Amniotic epithelial cell (primary cell): ENCODE measurements at places on chromosomes 7 and 10.

- DNase-seq = peak; percentile 47
Measured at GRCh38 chr7:134991469-134992339, 5.4 kb downstream of the AGBL3 start.

DNA sequence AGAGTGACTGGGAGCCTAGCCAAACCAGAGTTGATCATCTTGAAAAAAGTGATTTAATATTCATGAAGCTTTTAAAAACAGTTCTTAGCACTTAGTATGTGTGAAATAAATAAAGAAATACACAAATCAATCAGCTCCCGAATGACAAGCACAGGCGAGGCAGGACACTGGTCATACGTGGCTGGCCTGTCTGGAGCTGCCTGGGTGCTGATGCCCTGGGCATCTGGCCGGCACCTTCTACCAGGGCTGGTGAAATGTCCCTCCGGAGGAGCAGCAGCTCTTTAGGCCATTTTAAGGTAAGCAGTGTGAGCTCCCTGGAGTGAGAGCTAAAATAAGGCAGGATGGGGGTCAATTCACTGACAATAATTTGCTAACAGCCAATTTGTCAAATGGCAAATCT lies 23.7 kb downstream of the IL15RA start:
- no peak for DNase-seq

GRCh38 chr7:118861581-118861980 lies 637.1 kb downstream of the ANKRD7 start:
- DNase-seq = no peak

- peak; percentile 28 for DNase-seq
Measured at GRCh38 chr10:126135177-126135576, 238.8 kb downstream of the FANK1 start.

- no peak for DNase-seq
Measured at GRCh38 chr7:126842451-126842850, 410.3 kb downstream of the GRM8 start.

DNA sequence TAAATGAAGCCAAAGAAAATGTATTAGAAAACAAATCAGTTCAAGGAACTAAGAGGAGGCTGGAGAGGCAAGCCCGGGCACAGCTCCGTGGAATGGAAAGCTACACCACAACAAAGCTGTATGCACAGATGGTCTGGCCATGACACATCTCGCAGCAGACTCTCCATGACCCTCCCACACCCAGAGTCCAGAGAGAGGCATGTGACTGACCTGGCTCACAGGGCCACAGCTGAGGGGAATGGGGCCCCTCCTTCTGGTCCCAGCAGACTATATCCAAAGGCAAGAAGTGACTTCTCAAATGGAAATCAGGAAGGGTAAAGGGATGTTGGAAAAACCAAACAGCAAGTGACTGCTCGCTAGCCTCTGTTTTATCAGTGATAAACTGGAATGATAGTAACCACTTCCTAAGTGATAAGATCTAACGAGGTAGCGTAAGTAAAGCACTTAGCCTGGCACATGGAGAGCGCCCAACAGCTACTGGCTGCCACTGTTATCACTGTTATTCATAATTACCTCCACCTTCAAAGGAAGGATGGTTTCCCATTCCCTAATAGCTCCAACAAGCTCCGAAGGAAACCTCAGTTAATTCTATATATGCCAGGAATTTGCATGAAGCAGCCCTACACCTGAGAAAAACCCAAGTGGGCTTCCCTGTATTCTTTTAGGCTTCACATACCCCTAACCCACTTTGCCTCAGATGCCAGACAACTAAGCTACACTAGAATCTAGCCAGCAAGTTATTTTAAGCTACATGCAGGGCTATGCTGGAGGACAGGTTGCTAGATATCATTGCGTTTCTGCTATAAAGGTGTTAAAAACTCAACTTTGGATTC lies 8.4 kb downstream of the OSBPL3 start:
- peak; percentile 90 for DNase-seq
